ENCODE measurements at places on chromosomes 3 and 15.

- DNase-seq: no peak
Observed at GRCh38 chr3:23341147-23341838, 138.2 kb downstream of the UBE2E2 start.

GRCh38 chr3:87997298-87997697 lies 61.5 kb downstream of the CGGBP1 start:
- DNase-seq: no peak

DNA sequence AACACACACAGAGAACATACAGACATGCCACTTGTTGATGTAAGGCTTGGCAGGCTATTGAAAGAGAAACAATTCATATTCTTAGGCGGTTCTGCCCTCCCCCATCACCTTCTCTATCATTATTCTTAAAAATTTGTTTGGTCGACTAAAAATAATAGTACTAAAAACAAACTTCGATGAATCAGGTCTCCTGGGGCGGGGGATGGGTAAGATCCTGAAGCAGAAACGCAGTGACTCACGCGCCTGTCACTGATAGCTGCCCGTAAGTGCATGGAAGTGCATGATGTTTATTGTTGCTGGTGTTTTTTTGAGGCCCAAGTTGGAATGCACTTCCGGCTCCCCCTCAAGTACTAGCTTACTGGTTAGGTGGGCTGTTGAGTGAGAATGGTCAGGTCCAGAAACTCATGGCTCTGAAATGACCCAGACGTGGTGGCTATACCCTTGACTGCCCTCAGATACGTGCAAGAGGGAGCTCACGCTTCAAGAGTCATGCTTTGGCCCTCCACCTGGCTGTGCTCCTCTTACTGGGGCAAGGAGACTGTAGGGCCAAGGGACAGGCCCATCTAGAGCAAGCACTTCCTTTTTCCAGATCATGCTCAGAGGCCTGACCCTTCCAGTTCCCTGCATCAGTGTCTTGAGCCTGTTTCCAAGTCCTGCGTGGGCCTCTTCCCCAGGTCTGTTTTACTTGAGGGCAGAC lies 10.9 kb downstream of the SMAD3 start:
- no peak for DNase-seq

DNA sequence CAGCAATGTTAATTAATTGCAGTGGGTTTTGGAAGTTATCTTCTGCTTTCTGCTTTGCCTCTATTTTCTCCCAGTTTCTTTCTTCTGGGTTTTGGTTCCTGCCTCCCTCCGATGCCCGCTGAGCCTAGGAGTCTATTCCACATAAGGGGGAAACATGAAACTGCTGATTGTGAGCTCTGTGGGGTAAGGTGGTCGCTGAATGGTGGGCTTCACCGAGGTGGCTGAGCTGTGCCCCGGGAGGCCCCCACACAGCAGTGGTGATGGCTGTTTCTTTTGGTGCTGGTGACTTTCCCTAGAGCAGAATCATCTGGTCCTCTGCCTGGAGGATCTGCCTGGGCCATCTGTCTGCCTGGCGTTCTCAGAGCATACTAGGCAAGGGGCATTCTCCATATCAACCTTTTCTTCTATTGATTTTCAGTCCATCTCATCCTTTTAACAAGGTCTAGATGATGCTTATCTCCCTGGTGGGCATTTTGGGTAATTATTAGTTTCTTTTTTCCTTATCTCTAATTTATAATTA lies 68.8 kb upstream of the ATP2B2 start:
- no peak for DNase-seq

GRCh38 chr3:59064728-59065127 lies 14.9 kb upstream of the CFAP20DC start:
- no peak for DNase-seq

DNA sequence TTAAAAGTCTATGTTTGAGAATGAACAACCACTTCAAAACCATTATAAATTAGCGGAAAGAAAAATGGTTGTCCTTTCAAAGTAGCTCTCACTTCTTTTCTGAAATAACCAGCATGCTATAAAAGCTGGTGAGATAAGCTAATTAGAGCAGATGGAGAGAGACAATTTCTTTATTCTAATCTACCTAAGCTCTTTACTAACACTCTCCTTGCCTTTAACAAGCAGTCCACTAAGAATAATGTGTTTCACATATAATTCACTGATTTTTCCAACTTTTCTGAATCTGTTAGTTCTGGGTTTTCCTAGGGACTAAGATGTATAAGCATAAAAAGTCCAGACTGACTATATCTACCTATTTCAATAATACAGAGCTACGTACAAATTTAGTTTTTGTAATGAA lies at the start of gene IMPG2:
Gene IMPG2 (minus strand): TSS at position 101 of the 400 bp plus-strand sequence. CDS start 203 bp downstream, outside the sequence.
- no peak for DNase-seq

DNA sequence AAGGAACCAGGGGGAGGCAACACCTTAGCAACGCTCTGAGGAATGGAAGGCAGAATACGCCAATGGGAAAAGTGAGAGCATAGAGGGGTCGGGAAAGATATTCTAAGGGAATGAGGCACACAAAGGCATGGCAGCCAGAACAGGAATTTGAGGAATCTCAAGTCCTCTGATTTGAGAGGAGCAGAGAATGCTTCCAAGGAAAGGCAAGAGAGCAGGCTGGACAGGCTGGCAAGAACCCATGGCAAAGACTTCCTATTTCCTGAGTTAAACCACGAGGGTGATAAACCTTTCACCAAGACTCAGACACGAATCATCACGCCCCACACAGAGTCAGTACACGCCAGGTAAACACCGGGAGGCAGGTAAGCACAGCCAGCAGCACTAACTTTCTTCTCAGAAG lies 109.8 kb downstream of the IGF2BP2 start:
- no peak for DNase-seq

GRCh38 chr3:124986192-124987143 lies 51.9 kb upstream of the MUC13 start:
- DNase-seq: no peak

DNA sequence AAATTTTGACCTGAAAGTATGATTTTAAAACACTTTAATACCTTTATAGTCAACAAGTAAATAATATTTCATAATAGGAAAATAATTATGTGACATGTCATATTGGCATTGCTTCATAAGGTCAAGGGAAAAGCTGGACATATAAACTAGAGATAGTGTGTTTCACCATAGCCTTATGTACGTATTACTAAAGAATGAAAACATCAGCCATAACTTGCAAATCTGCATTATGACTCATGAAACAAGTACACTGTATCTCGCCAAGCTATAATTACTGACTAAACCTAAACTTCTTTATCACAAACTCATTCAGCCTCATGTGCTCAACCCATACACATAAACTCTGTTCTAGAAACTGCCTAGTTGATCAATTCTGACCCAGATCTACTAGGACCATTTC lies 950.1 kb downstream of the FHIT start:
- DNase-seq: no peak

DNA sequence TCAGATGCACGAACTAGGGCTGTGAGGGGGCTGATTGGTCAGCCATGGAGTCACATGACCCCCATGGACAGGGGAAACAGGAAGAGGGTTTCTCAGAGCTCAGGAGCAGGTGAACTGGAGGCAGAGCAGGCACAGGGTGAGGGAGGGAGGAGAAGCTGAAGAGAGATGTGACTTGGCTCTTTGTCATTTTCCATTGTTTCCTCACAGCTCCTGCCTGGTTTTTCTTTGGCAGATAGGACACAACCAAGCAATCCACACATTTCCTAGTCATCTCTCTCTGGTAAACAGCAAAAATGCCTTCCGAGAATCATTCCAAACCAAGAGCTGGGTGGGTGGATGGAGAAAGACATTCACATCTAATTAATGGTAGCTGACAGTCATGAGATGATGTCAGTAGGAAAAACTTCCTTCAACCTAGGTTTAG lies 43.4 kb upstream of the LMCD1 start:
- no peak for DNase-seq

DNA sequence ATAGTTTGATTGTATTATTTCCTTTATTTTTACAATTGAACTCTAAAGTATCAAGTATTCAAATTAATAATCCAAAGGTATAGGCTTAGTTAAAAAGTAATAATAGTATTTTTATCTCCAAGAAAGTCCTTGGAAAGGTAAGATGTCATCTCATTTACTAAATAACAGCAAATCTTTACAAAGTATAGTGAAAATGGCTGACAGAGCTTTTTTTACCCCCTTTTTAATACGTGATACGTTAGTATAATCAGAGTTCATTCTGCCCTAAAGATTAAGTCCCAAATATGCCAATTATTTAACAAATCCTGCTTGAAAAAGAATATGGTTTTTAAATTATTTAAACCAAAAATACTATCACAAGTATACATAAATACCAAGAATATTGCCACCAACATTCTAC lies 12.2 kb downstream of the CBLB start:
- no peak for DNase-seq

GRCh38 chr15:38699633-38700230 lies 135.1 kb upstream of the RASGRP1 start:
- no peak for DNase-seq

DNA sequence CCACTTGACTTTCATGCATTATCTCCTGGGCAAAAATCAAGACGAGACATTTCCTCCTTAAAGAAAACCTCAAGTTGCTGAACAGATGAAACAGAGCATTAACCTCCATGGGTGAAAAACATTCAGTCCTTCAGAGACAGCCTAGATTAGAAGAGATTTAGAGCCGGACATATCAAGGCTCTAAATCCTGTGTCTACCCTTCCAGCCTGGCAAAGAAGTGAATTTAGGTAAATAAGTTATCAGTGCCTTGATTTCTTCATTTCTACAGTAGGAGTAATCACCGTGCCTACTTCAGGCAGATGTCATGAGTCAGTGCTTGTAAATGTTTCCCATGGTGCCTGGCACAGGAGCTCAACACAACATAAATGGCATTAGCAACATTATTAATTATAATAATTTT lies 159.3 kb upstream of the PRICKLE2 start:
- no peak for DNase-seq

GRCh38 chr3:182740710-182741109 lies 52.6 kb upstream of the ATP11B start:
- DNase-seq: no peak

- DNase-seq: no peak
Observed at GRCh38 chr3:46609212-46609721, 3.1 kb upstream of the FAM240A start.

GRCh38 chr15:51162865-51163762 lies 68.4 kb upstream of the TNFAIP8L3 start:
- DNase-seq: peak; percentile 64

- no peak for DNase-seq
Observed at GRCh38 chr3:191198480-191198879, 561 bp upstream of the OSTN start.

- DNase-seq: peak; percentile 87
Observed at GRCh38 chr3:188954590-188955208, 217.1 kb upstream of the TPRG1 start.

DNA sequence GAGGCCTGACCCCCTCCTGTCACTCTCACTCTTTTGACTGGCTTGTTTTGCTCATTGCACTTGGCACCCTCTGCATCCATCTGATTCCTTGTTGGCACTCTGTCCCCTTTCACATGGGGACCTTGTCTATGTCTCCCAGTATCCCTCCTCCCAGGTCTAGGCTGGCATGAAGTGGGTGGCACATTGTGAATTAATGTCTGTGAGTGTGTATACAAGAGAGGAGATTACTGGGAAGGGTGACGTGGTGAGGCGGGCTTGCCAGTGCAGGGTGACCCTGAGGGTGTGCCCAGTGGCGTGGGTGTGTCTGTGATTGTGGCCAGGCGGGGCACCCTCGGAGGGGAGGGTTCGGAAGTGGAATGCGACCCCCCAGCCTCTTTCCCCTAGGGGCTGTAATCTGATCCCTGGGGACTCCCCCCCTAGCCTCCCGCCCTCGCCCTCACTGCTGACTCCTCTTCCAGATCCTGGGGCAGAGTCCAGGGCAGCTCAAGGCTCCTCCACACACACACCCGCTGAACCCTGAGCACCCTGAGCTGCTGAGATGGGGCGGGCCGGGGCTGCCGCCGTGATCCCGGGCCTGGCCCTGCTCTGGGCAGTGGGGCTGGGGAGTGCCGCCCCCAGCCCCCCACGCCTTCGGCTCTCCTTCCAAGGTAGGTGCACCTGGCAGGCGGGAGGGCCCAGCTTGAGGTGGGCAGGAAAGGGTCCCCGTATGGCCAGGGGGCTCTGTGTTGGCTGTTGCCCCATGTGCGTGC lies at the start of gene SEMA3B:
Gene SEMA3B (plus strand): TSS at position 445 of the 749 bp plus-strand sequence. CDS start 94 bp downstream, at position 539.
- peak; percentile 50 for DNase-seq

DNA sequence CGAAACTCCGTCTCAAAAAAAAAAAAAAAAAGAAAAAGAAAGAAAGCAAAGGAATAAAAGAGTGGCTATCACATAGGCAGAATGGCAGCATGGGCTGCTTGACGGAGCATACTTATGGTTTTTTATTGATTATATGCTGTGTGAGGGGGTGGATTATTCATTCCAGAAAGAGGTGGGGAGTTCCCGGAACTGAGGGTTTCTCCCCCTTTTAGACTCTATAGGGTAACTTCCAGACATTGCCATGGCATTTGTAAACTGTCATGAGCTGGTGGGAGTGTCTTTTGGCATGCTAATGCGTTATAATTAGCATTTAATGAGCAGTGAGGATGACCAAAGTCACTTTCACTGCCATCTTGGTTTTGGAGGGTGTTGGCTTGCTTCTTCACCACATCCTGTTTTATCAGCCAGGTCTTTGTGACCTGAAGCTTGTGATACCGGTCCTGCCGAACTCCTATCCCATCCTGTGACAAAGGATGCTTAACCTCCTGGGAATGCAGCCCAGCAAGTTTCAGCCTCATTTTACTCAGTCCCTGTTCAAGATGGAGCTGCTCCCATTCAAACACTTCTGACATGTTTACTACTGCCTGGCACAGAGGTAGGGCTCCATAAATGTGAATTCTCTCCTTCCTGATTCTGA lies 15.8 kb upstream of the ABHD17C start:
- DNase-seq: no peak

GRCh38 chr3:57009367-57009766 lies 51.1 kb upstream of the SPATA12 start:
- DNase-seq: no peak

DNA sequence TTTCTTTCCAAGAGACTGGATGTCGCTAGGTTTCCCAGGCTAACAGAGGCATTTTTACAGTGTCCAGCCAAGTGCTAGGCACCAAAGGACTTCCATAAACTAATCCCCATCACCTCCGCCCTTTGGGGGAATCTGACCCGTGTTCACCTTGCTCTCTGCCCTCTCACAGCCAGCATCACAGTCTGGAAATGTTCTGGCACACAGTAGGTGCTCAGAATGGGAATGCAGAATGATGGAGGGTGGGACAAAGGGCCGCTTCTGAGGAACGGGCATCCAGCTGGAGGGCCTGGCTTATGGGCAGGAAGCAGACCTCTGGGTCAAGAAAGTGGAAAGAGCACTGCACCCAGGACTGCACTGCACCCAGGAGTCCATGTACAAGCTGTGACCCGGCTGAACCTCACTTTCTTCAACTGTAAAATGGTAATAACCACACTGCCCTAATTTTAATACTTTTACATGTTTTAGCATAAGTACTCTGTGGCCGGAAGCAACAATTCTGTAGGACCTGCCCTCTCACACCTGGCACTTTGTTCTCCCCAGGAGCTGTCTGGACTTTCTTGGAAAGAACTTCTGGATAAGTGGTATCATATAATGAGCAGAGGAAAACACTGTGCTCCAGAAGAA lies 901 bp upstream of the NMB start:
- DNase-seq: no peak

- no peak for DNase-seq
Observed at GRCh38 chr15:100221471-100222348, 120.1 kb downstream of the ADAMTS17 start.

- no peak for DNase-seq
Observed at GRCh38 chr3:151750181-151750580, 16.5 kb downstream of the AADACL2 start.

- no peak for DNase-seq
Observed at GRCh38 chr3:123458255-123458654, 9.4 kb upstream of the ADCY5 start.

GRCh38 chr15:50828610-50829206 lies 63.2 kb upstream of the SPPL2A start:
- DNase-seq: no peak

All from amygdala (tissue), 56 donors.